ENCODE measurements at places on chromosomes 6 and 20.

GRCh38 chr6:35213824-35214756, at the start of gene SCUBE3:
TSS of gene SCUBE3 (plus strand) at chr6:35213956. CDS start at chr6:35214419, 463 bp downstream.
- DNase-seq: peak; percentile 98

DNA sequence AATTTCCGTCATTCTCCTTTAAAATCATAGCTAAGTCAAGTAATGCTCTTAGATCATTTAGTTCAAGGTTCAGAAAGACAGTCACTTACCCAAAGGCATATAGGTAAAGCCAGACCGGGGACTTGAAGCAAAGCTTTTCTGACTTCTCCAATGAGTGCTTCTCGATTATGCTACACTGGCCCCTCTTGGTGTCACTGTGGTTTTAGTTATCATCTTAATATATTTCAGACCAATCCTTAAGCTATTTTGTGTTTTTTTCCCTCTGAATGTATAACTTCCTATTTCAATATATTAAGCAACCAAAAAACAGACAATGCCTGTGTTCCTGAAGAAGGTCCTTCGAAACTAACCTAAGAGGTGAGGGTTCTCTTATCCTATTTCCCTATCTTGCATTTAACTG, 3.9 kb downstream of the PRDM1 start:
- no peak for DNase-seq

- no peak for DNase-seq
These were observed 58.0 kb downstream of the ZNF292 start for GRCh38 chr6:87213364-87213763.

DNA sequence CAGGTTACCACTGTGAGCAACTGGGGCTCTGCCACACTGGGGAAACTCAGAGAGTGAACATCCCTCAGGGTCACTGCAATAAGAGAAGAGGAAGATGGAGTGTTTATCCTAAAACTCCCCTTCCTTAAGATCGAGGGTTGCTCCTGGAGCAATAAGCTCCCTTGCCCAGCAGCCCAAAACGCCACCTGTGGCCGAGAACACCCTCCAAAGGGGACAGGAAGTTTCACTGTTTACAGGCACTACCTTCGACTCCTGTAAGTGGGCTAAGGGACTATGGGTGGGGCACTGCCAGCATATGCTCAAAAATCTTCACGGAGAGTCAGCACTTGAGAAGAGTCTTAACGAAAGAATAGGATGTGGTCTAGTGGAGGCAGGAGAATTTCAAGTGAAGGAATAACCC, 132.5 kb downstream of the FAXC start:
- DNase-seq: no peak

DNA sequence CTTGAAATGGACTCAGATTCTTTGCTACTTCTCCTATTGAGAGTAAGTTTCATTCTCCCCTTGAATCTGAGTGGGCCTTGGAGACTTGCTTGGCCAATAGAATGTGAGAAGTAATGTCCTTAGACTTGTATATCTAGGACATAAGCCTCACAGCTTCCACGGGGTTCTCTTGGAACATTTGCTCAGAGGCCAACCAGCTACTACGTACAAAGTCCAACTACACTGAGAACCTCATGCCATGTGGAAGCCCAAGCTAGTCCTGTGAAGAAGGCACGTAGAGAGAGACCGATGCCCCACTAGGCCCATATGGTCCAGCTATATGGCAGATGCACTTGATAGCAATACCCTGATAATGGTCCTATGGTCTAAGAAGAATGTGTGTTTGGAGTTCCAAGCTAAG, 22.9 kb downstream of the TMEM14A start:
- DNase-seq: no peak

DNA sequence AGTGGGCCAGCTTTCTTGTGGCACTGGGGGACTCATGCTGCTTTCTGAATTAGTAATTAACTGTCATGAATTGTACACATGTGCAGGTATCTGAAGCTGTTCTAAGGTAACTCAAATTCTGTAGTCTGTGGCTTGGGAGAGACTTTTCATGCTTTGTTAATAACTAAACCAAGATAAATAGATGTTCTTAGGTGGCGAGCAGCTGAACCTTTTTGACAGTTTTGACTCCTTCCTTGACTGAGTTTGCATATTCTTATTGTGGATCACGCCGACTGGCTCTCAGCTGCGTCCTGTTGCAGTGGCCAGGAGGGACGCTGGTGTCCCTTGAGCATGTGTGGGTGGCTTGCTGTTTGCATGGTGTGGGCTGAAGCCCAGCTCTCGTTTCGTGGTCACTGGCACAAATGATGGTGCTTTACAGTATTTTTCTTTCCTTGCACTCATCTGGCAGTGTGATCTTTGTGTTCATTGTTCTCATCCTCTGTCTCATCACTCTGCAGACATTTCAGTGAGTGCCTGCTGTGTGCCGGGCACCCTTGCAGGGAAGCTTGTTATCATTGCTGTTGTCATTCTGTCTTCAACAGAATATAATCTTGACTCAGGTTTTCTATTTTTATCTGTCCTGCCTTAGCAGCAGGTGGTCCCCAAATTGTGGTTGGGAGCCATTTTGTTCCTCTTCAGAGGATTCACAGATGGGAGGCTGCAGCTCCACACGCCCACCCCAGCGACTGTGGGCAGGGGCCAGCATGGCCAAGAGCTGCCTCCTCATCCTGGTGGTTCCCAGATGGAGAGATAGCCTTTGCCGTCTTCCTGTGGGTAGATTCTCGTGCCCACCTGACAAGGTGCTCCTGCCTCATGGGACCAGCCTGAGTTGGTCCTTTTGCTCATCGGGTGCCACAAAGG, 39.6 kb downstream of the DUSP22 start:
- DNase-seq: no peak

DNA sequence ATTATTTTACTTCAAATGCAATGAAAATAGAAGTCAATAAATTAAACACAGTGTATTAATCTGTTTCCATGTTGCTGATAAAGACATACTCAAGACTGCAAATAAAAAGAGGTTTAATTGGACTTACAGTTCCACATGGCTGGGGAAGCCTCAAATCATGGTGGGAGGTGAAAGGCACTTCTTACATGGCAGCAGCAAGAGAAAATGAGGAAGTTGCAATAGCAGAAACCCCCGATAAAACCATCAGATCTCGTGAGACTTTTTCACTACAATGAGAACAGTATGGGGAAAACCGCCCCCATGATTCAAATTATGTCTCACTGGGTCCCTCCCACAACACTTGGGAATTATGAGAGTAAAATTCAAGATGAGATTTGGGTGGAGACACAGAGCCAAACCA, 82.2 kb downstream of the GPR63 start:
- DNase-seq: no peak

DNA sequence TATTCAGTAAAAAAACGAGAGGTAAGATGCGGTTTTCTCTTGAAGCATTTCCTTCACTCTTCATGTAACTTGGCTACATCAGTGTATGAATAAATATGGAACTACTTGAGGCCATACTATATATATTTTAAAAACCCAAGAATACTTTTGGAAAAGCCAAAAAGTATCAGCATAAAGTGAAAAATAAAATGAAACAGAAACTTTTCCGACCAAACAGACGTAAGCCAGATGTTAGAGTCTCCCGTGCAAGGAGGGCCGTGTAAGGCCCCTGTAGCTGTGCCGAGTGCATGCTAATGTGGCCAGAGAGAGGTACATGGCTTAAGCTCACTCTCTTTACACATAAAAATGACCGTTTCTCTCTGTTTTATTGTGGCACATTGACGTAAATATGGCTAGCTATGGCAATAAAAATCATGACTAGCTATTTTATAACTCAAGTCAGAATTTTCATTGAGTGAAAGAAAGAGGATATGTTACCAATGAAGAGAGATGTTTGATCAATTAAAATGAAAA, 140.1 kb upstream of the GMDS start:
- DNase-seq: no peak

GRCh38 chr20:50285376-50286173, 94.9 kb downstream of the CEBPB start:
- DNase-seq: peak; percentile 97

GRCh38 chr6:82078286-82078908, 169.1 kb downstream of the IBTK start:
- DNase-seq: no peak

DNA sequence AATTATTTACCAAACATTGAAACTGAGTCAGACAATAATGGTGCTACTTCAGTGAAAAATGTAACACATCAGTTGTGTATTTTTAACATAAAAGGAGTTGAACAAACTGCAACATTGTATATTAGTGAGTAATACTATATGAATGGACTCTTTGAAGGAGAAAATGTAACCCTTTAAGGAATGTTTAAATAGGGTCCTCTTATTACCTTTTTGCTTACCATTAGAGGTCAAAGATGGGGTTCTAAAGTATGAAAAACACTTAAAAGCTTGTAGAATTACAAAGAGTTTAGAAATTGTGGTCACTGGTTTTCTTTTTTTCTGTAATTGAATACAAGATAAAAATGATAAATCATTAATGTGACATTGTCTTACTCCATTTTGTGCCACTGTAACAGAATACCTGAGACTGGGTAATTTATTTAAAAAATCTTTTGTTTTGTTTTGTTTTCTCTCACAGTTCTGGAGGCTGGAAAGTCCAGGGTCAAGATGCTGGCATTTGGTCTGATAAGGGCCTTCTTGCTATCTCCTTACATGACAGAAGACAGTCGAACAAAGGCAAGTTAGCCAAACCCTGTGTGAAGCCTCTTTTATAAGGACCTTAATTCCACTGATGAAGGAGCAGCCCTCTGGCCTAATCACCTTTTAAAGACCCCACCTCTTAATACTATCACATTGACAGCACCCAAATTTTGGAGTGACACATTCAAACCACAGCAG, 43.2 kb downstream of the SESN1 start:
- no peak for DNase-seq

GRCh38 chr20:18372296-18372695, 84.0 kb downstream of the ZNF133 start:
- DNase-seq: no peak

- DNase-seq: peak; percentile 46
These were observed 78.7 kb upstream of the PRSS16 start for GRCh38 chr6:27168586-27169443.

- no peak for DNase-seq
These were observed 11.4 kb upstream of the TBX18 start for GRCh38 chr6:84775751-84776150.

GRCh38 chr20:63911176-63911575, 16.2 kb downstream of the DNAJC5 start:
- DNase-seq: peak; percentile 88

DNA sequence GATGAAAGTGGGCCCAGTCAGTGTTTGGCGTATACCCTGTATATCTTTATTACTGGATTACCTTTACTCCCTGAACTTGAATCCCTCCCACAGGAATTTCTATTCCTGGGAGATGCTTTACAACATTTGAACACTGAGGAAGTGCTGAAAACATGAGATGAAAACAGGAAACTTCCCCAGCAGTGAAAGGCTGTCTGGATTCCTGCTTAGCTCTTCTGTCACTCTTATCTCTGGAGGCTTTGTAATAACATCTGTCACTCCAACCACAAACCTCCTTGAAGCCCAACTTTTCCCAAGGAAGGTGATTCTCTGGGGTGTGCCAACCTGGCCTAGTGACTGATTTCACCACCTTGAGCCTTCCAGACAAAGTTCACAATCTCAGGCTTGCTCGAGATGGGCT, 264.5 kb upstream of the BMP2 start:
- no peak for DNase-seq

GRCh38 chr20:46350201-46350985, 42.1 kb upstream of the CDH22 start:
- DNase-seq: peak; percentile 97

DNA sequence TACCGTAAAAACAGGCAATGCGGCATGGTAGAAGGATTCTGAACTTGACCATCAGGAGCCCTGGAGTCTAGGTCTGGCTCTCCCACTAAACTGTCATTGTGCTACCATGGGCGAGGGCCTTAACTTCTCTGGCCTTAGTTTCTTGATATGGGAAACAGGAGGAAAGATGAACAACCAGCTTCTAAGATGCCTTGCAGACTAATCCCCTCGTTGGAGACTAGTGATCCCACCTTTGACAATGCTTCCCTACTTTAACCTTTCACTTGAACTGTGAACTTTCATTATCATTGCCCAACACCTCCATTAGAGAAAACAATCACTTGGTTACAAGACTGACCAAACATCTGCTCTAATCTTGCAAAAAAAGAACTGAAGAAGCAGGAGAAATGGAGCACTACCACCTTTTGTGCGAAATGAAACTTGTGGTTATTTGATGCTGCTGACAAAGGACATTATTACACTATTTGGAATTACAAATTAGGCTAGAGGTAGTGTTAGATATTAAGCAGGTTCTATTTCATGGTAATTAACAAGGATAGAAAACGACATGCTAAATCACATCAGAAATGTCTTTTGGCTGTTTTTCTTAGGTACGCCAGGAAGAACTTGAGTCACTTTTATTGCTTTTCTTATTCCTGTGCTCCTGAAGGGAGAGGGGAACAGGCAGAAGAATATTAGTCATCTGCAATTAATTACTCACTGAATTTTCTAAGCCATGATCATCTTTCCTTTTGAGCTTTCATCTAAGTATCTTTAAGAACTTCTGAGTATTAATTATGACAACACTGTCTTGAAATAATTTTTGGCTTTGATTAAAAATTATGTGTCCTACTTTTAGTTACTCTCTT, 39.1 kb upstream of the ARHGAP18 start:
- no peak for DNase-seq

- DNase-seq: peak; percentile 30
These were observed 13.1 kb upstream of the RNASET2 start for GRCh38 chr6:166969390-166970002.

- no peak for DNase-seq
These were observed 67.8 kb upstream of the RALGAPA2 start for GRCh38 chr20:20780127-20780824.

DNA sequence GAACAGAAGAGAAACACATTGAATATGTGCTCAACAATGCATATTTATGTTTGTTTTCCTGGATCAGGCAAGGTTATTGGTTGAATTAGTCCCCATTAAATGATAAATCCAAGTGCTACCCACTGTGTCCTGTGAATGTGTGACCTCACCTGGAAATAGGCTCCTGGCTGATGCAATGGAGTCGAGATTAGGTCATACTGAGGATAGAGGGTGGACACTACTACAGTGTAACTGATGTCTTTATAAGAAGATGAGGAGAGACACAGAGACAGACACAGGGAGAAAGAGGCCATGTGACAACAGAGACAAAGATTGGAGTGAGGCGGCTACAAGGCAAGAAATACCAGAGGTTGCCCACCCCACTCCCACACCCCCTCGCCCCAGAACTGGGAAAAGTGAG, 559.3 kb downstream of the C6orf118 start:
- DNase-seq: no peak

- DNase-seq: peak; percentile 91
These were observed 38.5 kb downstream of the DLGAP4 start for GRCh38 chr20:36344517-36345132.

GRCh38 chr20:57996936-57997890, 231.2 kb downstream of the ANKRD60 start:
- DNase-seq: peak; percentile 89

GRCh38 chr6:94372229-94372628, 952.9 kb upstream of the EPHA7 start:
- DNase-seq: no peak

DNA sequence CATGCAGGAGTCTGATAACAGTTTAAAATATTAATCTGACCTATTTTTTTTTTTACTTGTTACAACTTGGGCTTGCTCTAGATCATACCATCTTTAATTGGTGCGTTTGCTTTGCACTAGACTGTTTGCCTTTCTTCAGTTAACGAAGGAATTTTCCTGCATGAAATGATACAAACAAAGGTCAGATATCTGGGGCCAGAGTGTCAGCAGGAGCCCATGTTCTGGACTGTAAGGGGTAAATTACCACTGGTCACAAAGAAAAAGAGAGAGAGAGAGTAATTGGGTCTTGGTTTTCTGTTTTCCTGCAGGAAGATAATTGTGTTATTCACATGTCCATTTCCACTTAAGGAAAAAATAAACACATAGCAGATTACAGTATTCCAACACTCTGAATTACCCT, 399.4 kb upstream of the MARCKS start:
- no peak for DNase-seq

GRCh38 chr20:58850693-58851174, at the start of gene GNAS-AS1:
TSS of gene GNAS-AS1 (minus strand) at chr20:58850902.
- peak; percentile 99 for DNase-seq
